ENCODE measurements at places on chromosomes 16 and 17.

DNA sequence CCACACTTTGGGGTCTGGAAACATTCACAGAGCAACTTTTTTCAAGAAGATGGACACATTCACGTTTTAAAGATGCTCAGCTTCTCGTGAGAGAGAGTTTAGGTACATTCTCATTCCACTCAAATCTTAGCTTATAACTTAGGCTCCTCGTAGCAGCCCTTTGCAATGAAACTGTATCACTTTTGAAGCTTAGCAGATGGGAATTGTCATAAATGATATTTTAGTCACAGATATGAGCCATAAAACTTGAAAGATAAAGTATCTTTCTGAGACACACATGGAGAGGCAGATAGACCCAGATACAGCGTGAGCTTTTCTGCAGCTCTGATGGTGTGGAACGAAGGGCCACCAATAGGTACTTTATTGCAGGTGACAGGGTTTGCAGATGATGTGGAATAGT, 41.1 kb downstream of the RBFOX1 start:
- DNase-seq, result no peak

GRCh38 chr16:30000735-30001631, 4.9 kb downstream of the INO80E start:
- DNase-seq, result no peak

- no peak for DNase-seq
Observed at GRCh38 chr16:19281246-19281645, 4.3 kb upstream of the CLEC19A start.

DNA sequence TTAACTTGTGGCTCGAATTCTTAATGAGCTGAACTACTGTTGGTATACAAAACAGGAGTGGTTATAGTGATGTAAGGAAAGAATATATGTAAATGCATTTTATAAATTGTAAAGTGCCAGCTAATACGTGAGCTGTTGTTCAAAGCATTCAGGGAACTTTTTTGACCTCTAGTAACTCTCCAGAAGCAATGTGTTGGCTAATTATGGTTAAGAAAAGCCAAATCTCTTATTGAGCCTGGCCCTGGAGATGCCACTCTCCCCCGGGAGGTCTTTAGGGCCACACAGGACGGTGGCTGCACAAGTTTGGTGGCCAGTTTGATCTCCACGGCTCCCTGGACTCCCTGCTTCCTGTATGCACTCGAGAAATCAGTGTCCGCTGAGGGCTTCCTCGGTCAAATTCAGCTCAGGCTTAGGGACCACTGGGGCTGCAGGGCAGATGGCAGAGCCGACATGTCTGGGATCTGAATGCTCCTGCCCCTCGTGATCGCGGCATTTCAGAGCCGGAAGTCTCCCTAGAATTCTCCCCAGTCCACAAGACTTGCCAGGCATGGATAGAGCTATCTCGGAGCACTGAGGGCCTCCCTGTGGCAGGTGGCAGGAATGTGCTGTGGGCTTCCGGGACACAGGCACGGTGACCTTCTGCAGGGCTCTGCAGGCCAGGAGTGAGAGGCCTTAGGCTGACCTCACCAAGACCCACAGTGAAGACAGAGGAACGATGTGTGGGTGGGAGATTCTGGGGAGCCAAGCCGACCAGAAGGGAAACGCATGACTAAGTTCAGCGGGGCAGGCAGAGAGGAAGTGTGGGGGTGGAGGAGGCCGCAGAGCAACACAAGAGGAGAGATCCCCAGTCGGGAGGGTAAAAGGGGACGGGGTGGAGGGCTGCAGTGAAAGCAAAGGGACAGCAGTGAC, 18.6 kb upstream of the PITPNM3 start:
- DNase-seq, result peak; percentile 35

DNA sequence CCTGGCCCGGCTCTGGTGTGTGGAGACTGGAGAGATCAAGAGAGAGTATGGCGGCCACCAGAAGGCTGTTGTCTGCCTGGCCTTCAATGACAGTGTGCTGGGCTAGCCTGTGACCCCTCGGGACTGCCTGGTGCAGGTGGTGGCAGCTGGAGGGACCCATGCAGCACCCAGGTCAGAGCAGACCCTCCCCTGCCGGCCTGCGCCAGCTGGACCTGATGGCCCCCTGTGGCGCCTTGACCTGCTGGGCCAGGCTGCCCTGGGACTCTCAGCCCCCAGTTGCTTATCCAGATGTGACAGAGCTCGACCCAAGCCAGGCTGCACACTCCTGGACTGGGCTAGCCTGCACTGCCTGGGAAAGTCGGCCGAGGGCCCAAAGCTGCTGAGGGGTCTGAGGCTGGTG, 1.9 kb downstream of the BRICD5 start:
- DNase-seq, result no peak

GRCh38 chr16:72018470-72018869, 9.9 kb downstream of the DHODH start:
- DNase-seq, result no peak
